Posterior vena cava (tissue), 2 donors: ENCODE measurements at places on chromosomes 2 and 18. TPM values are rescaled to one million over a fixed set of nuclear protein-coding genes. Genes with fewer than 3 reads are reported as not detected.

DNA sequence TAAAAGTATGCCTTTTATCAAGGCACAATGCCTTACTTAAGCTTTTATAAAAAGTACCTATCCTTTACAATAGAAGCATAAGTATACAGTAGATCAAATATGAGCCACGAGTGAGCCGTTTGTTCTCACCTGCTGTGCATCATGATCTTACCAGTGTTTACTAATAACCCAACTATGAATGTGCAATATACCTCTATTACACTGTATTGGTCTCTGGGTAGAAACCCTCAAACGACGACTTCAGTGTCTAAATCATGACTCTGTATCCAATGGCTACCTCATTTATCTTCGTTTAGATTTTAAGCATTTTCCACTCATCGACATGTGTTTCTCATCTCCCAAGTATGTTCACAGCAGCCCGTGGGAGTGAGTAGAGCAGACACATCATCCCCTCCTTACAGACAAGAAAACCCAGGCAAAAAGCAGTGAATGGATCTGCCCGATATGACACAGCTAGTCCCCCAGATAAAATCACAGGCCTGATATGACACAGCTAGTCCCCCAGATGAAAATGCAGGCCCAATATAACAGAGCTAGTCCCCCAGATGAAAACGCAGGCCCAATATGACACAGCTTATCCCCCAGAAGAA lies 279.8 kb downstream of the TNS1 start:
- DNase-seq: no peak

TRAF3IP1 gene
- 27.1 TPM for total RNA-seq

DNA sequence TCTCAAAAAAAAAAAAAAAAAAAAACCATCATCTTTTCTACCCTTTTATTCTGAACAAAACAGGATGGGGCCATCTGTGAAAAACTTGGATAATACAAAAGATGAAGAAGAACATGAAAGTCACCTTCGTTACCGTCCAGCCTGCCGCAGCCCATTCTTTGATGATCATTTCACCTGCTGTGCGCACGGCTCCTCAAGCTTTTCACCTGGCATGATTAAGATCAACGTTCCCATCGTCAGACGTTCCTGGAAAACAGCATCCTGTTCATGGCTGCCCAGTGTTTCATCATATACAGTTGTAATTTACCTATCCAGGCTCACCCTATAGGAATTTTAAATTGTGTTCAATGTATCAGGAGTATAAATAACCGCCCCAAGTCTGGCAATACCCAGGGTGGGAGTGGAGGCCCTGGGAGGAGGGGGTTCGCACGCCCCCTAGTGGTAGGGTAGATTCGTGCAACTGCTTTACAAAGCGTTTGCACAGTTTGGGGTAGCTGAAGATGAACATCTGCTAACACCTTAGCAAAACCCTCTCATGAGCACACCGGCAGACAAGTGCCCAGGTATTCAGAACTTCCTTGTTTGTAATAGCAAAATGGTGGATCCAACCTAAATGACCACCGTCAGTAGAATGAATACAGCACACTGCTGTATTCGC lies 49.0 kb upstream of the GLI2 start:
- DNase-seq: peak; percentile 75

UNC80 gene
- not detected for total RNA-seq

DNA sequence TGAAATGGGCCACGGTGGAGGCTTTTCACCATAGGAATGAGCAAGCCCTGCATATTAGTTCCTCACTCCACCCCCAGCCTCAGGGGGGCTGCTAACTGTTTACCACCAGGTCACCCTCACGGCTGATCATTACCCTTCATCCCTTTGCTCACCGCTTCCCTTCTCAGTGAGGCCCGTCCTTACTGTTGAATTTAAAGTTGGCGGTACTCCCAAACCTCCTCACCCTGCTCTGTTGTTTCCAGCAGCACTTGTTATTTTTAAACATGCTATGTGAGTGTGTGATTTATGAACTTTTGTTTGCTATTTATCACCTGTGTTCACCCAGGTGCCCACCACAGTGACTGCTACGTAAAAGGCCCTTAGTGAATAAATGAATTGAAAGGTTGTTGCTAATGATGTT lies 243.6 kb downstream of the ZNF407 start:
- no peak for DNase-seq

TRABD2A gene
- 1.0 TPM for total RNA-seq

DNA sequence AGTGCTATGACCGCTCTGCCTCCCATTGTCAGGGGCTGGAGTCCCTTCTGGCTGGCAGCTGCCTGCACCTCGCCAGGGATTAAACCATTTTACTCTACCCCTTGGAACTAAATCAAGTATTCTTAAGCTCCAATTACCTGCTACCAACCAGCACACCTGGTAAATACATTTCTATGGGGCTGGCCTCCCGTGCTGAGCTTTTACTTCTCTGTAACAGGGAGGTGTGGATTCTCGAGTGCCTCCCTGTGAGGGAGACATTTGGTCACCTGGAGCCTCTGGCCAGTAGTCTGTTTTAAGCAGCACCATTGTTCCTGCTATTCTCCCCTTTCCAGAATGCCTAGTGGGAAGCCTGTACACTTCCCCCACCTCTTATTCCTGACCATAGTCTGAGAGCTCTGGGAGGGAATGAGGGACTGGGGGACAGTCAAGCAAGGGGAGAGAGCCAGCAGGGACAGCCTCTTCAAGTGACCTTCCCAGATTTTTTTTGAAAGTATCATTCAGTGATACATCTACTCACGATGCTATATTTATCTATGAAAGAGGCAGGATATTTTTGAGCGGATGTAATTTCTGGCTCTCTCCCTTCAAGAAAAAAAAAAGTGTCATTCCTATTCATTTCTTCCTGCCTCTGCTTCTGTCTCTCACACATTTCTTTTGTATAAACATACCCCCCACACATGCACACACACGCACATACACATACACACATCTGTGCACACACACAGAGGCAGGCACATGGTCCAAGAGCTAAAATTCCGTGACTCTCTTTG lies 112.8 kb downstream of the CAPN13 start:
- DNase-seq: peak; percentile 47

ATG4B gene
- 52.1 TPM for total RNA-seq

PDE11A gene
- 1.1 TPM for total RNA-seq

- DNase-seq: no peak
Observed at GRCh38 chr2:191152482-191153240, 1.9 kb upstream of the STAT4 start.

DNA sequence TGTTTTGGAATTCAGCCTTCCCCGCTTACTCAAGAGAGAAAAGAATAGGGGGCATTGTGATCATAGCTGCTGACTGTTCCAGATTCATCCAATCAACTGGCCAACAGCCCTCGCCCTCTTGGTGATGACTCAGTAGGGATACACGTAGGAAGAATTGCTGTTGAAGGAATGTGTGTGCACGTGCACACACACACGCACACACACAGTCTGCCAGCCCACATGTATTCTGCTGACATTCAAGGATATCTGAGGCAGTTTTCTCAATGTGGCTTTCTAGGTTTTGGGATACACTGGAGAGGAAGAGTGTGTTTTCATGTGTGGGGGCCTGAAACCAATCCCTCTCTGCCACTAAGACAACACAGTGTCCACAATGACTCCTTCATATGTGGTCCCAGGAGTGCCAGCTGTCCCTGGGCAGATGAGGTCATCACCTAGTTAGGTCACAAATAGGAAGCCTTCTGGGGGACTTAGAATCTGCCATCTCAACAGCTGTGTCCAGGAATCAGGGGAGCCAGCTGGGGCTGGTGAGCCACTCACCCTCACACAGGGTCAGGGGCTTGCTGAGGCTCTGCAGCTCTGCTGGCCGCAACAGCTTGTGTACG lies 352.6 kb downstream of the SS18 start:
- no peak for DNase-seq

GRCh38 chr2:180125245-180125962 lies 118.3 kb upstream of the CWC22 start:
- DNase-seq: peak; percentile 81

- no peak for DNase-seq
Observed at GRCh38 chr2:212117926-212118325, 420.7 kb downstream of the ERBB4 start.

CNNM3 gene
- 6.2 TPM for total RNA-seq

FBXO36 gene
- 2.6 TPM for total RNA-seq
